AG04449 (cell line): ENCODE measurements at places on chromosomes 3 and 15.

GRCh38 chr15:80804970-80805495 is 25.9 kb downstream of the CEMIP start:
- DNase-seq, result no peak

- DNase-seq, result no peak
These were observed 22.9 kb downstream of the SIAH2 start for GRCh38 chr3:150739877-150740645.

DNA sequence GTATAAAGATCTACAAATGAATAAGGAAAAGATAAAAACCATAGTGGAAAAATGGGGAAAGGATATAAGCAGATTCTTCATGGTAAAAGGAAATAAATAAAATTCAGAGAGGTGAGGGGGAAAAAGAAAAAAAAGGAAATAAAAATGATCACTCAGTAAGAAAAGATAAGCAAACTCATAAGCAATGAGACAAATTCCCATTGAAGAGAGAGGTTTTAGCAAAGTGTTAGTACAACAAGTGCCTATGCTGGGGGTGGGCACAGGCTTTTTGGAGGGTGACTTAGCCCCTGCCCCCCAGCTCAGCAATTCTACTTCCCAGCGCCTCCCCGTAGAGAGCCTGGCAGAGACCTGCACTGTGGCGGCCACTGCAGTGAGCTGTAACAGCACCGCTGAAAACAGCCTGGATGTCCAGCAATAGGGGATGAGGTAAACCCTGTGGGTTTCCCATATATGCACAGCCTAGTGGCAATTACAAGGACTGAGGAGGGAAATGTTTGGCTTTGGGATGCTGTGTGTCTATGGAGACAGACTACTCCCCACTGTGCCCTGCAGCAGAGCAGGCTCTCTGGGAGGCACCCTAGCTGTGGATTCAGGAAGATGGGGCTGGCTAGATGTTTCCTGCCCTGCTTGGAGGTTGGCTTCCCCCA is 23.7 kb upstream of the SFMBT1 start:
- DNase-seq, result no peak

GRCh38 chr3:98877132-98877531 is 24.4 kb downstream of the DCBLD2 start:
- no peak for DNase-seq

DNA sequence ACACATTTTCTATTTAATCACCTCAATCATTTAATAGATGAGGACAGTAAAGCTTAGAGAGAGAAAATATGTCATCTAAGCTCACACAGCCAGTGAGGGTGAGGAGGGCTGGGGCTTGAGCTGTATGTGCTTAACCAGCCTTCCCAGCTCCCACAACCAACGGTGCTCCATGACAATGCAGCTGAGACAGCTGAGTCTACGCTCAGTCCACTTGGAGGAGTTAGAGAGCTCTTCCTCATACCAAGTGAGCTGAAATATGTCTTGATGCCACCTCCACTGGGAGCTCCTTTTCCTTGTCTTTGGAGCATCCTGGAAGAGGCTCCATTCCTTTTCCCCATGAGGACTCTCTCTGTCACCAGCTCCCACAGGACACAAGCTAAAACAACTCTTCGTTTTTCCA is 9.3 kb downstream of the HOMER2 start:
- no peak for DNase-seq

DNA sequence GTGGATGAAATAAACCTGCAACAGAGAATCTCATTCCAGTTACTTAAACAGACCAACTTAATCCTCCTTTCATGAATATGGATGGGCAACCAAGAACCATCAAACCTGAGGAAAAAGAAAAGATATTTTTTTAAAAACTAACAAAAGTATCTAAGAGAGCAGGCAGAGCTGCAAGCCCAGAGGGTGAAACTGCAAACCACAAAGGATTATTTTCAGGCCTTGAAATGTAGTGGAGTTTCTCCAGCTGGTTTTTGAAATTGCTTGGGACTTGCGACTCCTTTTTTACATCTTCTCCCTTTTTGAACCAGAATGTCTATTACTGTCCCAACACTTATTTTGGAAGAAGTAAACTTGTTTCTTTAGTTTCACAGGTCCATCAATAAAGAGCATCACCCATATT is 87.4 kb downstream of the STAG1 start:
- DNase-seq, result no peak

DNA sequence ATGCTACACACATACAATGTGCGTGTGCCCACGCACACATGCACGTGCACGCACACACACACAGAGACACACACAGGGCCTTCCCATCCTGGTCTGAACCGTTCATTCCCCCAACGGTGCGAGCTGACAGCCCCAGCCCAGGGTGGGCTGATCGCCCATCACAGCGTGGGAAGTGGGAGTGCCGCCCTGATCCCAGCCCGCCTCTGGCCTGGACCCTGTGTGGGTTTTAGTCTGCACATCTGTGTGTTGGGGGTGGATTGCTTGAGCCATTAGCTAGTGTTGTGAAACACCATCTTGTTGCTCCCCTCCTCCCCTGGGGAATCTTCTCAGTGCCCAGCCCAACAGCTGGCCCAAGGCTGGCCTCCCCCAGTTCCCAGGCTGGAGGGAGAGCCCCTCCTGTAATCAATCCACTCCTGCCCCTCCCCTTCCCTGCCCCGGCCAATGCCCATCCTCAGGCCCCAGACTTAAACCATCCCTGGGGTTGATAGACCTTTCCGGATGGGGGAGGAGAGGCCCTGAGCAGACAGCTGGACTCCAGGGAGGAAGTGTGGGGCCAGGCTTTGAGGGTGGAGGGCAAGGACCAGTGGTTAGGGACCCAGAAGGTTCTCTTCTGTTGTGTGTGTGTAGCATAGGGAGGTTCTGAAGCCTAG is 8.3 kb downstream of the SEMA3G start:
- no peak for DNase-seq

GRCh38 chr3:154310840-154311239 is 13.4 kb downstream of the DHX36 start:
- no peak for DNase-seq

- no peak for DNase-seq
These were observed 39.8 kb downstream of the CCDC12 start for GRCh38 chr3:46936733-46937250.

- no peak for DNase-seq
These were observed 22.5 kb upstream of the HDAC11 start for GRCh38 chr3:13457593-13457992.

GRCh38 chr3:134487406-134487805 is 1.5 kb downstream of the CEP63 start:
- no peak for DNase-seq

GRCh38 chr15:56729561-56729960 is 3.7 kb downstream of the ZNF280D start:
- no peak for DNase-seq

- DNase-seq, result no peak
These were observed 32.6 kb upstream of the NR2C2 start for GRCh38 chr3:14914779-14915117.

- no peak for DNase-seq
These were observed 492.6 kb downstream of the SQOR start for GRCh38 chr15:46127361-46127874.

- DNase-seq, result no peak
These were observed 723.5 kb downstream of the NLGN1 start for GRCh38 chr3:174120997-174121396.

- no peak for DNase-seq
These were observed 103.0 kb downstream of the ISL2 start for GRCh38 chr15:76439542-76439941.

- DNase-seq, result no peak
These were observed 66.9 kb downstream of the MTHFS start for GRCh38 chr15:79829950-79830349.

GRCh38 chr3:79497447-79498111 is 270.2 kb downstream of the ROBO1 start:
- no peak for DNase-seq

- DNase-seq, result no peak
These were observed 93.2 kb downstream of the TMEM212 start for GRCh38 chr3:171936191-171936841.

- DNase-seq, result no peak
These were observed 43.2 kb upstream of the IQSEC1 start for GRCh38 chr3:13116426-13116825.

DNA sequence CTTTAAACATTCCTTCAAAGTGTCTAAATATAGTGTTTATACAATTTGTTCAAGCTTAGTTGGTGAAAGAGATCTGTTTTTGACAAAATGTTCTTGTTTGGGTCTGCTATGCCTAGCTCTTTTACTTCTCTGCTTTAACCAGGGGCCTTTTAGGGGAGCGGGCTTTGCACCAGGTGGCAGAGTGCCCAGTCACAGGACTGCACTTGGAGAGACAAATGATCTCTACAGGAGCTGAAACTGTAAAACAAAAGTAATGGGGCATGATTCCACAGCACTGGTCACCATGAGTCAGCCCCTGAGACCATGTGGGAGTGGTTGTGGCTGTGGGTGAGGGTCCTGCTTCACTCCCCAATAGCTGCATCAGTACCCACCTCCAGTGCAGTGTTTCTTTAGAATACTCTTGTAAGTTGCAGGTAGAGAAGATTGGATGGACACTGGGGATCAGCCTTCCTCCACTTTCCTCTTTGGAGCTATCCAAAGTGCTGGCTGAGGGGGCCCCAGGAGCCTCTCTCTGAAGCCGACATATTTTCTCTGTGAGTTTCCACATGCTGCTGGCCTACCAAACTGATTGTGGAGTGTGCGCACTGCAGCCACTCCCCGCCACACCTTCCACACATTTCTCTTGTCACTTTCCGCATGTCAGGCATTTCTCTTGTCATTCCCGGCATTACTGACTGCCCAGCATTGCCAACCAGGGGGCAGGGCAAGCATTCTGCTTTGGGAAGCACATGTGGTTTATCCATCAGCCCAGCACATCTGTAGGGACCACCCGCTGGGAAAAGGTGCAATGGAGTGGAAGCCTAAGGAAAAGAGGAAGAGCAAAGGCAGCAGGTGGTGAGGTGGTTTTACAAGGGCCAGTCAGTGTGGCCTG is 110.0 kb downstream of the EPHB1 start:
- no peak for DNase-seq

DNA sequence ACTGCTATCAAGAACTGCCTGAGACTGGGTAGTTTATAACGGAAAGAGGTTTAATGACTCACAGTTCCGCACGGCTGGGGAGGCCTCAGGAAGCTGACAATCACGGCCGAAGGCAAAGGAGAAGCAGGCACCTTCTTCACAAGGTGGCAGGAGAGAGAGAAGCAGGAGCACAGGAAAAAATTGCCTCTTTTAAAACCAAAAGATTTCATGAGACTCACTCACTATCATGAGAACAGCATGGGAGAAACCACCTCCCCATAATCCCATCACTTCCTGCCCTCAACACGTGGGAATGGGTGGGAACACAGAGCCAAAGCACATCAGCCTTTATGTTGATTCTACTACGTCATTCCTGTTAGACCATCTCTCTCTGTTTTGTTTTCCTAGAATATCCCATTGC is 650.9 kb upstream of the SEMA6D start:
- DNase-seq, result no peak

DNA sequence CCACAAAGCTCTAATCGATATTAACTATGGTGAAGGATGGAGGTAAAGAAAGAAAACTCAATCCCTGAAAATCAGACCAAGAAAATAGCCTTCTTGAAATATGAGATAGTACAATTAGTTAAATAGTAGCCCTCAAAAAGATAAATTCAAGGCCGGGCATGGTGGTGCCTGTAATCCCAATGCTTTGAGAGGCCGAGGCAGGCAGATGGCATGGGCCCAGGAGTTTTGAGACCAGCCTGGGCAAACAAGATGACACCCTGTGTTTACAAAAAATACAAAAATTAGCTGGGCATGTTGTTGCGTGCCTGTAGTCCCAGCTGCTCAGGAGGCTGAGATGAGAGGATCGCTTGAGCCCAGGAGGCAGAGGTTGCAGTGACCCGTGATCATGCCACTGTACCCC is 31.6 kb upstream of the CEP152 start:
- no peak for DNase-seq

- no peak for DNase-seq
These were observed 86.6 kb upstream of the ADAMTSL3 start for GRCh38 chr15:83567318-83567717.

DNA sequence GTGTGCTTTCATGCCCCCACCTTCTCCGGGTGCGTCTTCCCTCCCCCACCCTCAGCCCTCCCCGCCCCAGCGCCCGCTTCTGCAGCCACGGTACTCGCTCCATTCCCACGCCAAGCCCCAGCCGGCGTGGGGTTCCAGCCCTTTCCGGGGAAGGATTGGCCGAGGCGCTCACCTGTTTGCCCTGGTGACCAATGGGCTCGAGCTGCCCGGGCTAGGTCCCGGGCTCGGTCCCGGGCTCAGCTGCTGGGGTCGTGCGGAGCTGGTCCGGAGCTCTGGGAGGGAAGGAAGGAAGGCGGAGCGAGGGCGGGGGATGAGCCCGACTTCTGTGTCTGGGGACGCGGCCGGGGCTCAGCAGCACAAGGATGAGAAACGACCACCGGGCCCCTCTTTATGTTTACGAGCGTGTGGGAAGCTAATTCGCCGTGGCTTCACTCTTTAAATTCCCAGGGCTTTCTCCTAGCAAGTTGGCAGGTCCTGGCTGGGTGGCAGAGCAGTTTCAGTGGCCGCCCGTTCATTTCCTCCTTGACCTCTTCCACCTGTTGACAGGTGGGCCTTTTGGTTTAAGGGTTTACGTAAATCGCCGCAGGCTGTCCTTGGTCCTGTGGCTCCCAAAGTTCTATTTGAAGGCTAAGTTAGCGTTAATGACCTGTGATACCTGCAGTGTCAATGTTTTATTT is at the start of gene IGSF10:
Gene IGSF10 (minus strand): TSS at position 288 of the 677 bp plus-strand sequence. CDS start 2,352 bp downstream, outside the sequence.
- no peak for DNase-seq

GRCh38 chr3:39291903-39292329 is 12.1 kb upstream of the CX3CR1 start:
- no peak for DNase-seq

DNA sequence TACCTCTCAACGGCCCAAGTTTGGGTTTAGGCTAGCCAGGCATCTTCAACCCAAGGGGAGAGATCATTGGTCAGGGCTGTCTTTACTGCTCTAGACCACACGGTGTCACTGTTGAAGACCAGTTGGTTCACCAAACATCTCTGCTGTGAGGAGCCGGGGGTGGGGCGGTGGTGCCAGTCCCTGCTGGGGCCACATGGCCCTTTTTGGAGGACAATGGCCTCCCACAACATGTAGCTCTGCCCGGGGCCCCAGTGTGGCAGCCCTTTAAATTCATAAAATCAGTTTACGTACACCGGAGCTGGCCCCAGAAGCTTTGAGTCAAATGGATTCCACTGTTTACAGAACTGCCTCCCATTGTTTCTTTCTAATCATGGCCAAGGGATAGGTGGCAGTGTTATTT is 19.1 kb upstream of the TM4SF18 start:
- DNase-seq, result no peak

- no peak for DNase-seq
These were observed 15.0 kb downstream of the SFMBT1 start for GRCh38 chr3:53030619-53031449.

- no peak for DNase-seq
These were observed 1.9 kb upstream of the SLC27A2 start for GRCh38 chr15:50180091-50180490.

DNA sequence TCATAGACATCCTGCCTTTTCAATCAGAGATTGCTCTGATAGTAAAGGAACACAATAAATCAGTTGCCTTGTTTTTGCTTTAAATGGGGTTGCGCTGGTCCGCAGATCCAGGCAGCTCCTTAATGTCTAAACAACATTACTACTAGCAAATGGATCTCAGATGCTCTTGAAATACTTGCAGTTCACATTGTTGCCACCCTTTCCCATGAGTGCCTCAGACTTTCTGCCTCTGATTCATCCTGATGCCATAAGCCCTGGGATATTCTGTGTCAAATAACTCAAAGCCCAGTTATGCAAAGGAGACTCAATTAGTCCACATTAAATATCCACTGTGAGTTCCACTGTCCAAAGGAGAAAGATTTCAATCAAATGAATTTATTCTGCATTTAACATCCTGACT is 196.7 kb downstream of the PLCH1 start:
- DNase-seq, result no peak

GRCh38 chr15:66096688-66097058 is 156.9 kb downstream of the MEGF11 start:
- no peak for DNase-seq
